B cell (primary cell): ENCODE measurements at places on chromosomes 1 and 21. TPM values are rescaled to one million over a fixed set of nuclear protein-coding genes. Genes with fewer than 3 reads are reported as not detected.

The LRRC53 gene
- not detected in 2 replicates for total RNA-seq

The WNT3A gene
- total RNA-seq = not detected in 2 replicates

The LDLRAD2 gene
- total RNA-seq = 0.47 and 0.83 TPM in 2 replicates

The HCRTR1 gene
- total RNA-seq = 0.22 TPM in 2 replicates

The CCT8 gene
- 92.8 and 100 TPM in 2 replicates for total RNA-seq

The NTMT2 gene
- total RNA-seq = not detected in 2 replicates

The SHE gene
- 0.07 TPM in 1 of 2 replicates, not detected in the other for total RNA-seq

GRCh38 chr1:38153066-38153777, 106.6 kb upstream of the POU3F1 start:
- DNase-seq = no peak

DNA sequence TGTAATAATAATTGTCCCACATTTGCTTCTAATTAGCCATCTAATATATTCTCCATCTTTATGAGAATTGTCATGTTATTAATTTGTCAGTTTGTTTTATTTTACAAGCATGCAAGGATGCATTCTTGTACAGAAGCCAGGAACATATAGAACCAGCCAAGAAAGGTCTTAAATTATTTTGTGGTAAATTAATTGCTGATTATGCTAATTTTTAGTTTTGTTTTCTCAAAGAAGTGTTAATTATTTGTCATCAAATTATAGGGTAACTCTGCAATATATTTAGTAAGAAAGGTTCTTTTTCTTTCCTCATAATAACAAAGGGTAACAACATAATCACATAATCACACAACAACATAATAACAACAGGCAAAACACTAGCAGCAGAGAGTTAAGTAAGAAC, 5.7 kb downstream of the CLIC6 start:
- DNase-seq = no peak

GRCh38 chr1:67918067-67918466, 84.8 kb upstream of the GNG12 start:
- DNase-seq = no peak

DNA sequence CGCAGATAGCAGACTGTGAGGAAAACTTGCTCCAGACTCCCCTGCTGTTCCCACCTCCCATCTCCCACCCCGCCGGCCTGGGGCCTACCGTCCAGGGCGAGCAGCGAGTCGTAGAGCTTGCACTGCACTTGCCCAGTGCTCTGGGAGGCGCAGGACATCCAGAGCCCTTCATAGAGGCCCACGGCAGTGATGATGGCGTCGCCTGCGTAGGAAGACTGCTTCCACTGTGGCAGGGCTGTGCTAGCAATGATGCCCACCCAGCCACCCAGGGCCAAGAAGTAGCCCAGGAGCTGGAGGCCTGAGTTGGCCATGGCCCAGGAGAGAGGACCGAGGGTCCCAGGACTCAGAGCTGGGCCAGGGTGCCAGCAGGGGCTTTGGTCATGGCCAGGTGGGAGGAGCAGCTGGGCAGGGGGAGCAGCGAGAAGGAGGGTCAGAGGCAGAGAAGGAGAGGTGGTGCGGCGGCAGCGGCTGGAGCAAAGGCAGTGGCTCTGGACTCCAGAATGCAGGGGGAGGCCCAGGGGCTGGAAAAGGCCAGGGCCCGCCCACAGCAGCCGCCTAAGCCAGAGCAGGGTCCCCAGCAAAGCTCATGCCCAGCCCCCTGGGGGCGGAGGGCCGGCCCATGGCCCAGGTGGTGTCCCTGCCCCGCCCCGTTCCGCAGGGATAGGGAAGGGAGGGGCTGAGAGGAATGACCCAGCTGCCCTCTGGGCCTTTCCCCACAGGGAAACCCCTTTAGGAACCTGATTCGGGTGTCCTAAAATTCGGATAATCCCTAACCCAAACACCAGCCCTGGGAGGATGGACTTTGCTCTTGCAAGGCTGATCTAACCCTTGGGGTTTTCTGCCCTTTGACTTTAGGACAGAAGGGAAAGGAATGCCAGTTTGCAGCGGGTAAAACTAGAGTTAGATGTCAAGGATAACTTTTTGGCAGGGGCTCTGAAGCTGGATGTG, at the start of gene CLDN19:
CLDN19 (minus strand) TSS at position 484 of the 948 bp plus-strand sequence; CDS start at position 311, 173 bp downstream.
- no peak for DNase-seq

DNA sequence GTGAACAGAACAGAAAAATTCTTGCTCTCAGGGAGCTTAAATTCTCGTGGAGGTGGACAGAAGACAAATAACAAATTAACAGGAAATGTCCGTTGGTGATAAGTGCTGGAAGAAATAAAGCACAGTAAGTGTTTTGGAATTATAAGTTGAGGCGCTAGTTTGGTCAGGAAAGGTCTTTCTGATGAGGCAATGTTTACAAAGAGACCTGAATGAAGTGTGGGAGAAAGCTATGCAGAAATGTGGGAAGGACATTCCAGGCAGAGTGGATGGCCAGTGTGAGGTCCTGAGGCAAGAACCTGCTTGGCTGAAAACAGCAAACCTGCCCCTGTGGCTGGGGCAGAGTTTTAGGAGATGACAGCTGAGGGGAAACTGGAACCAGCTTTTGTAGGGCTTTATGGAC, 23.3 kb downstream of the NGF start:
- DNase-seq = no peak

- no peak for DNase-seq
These were observed 192.0 kb upstream of the JUN start for GRCh38 chr1:58975888-58976287.

- no peak for DNase-seq
These were observed 41.9 kb downstream of the MAB21L3 start for GRCh38 chr1:116152950-116153691.

DNA sequence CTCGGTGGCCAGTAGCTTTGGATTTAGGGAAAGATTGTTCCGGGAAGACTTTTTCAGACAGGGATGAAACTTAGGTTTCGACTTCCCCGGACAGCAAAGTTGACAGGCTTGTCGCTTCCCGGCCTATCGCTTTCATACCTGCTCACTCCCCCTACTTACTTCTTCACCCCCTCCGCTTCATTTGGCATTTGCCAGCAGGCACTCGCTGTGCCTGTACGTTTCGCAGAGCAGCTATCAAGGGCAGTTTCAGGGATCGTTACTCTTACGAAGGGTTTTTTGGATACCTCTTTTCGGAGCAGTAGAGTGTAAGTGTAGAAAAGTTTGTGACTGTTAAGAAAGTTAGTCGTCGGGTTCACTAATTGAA, 393 bp downstream of the BLZF1 start:
- no peak for DNase-seq

GRCh38 chr1:196655494-196655893, 3.7 kb downstream of the CFH start:
- DNase-seq = no peak

GRCh38 chr1:113684153-113684541, 75.1 kb downstream of the PHTF1 start:
- DNase-seq = no peak

DNA sequence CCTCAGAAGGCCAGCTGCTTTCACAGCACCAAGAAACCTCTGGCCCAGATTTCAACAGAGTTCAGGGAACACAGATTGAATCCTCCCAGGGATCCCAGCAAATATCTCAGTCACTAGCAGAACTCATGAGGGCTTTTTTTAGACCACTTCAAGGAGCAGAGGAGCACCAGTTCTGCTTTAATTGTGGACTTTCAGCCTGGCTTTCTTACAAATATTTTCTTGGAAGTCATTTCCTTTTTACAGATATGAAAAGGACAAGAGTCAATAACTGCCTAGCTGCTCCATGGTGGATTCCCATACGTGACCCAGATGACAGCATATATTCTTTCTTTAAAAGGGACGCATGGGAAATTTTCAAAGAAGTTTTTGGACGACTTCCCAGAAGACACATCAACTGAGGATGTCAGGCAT, 6.4 kb upstream of the LRRC8B start:
- DNase-seq = no peak

DNA sequence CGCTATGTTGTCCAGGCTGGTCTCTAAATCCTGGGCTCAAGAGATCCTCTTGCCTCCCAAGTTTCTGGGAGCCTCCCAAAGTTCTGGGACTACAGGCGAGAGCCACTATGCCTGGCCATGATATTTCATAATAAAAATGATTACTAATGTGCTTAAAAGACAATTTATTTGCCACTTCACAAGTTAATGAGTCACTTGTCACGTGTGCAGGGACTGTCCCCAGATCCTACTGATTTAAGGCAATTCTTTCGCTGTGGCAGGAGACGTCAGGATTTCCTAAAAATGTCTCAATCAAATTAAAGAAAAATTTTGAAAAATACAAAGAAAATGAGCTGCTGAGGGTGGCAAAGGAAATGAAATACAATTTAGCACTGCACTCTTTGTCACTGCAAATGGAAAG, 43.5 kb downstream of the B3GALNT2 start:
- no peak for DNase-seq

DNA sequence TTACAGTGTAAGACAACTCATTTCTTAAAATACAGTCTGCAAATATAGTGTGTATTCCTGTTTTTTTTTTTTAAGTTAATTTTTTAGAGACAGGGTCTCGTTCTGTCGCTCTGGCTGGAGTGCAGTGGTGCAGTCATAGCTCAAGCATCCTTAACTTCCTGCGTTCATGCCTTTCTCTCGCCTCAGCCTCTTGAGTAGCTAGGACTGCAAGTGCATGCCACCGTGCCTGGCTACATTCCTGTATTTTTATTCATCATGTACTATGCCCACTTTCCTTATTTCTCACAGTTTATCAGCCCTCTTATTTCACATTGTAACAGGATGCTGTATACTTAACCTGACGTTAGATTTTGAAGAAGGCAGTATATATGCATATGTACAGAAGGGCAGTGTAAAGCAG, 26.7 kb downstream of the MIER1 start:
- DNase-seq = no peak

- no peak for DNase-seq
These were observed 9.4 kb downstream of the CR1L start for GRCh38 chr1:207654320-207654719.

GRCh38 chr1:2019172-2019543, at the start of gene GABRD:
GABRD (plus strand) TSS chr1:2019345; CDS start chr1:2019424, 79 bp downstream.
- no peak for DNase-seq

GRCh38 chr1:223683586-223684487, 18.3 kb upstream of the CAPN8 start:
- peak; percentile 62 for DNase-seq

DNA sequence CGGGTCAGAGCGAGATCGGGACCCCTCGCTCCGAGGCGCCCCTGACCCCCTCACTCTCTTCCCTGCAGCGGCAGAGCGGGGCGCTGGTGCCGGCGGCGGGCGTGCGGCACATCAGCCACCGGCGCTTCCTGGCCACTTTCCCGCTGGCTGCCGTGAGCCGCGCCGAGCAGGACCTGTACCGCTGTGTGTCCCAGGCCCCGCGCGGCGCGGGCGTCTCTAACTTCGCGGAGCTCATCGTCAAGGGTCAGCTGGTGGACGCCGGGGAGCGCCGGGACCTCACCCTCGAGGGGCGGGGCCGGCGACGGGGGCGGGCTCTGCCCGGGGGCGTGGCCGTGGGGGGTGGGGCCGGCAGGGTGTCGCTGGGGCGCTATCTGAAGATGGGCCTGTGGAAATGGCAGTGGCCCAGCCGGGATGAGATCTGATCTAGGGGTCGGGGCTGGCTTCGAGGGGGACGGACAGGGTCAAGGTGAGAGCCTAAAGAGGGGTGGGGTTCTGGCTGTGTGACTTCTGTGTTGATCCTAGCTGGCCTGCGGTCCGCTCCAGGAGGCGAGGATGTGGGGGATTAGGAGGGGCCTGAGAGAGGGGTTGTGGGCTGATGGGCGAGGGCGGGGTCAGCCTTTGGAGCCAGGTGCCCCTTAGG, 23.6 kb downstream of the PTPRU start:
- DNase-seq = peak; percentile 48

GRCh38 chr21:38352536-38353219, 95.9 kb downstream of the KCNJ15 start:
- DNase-seq = no peak

DNA sequence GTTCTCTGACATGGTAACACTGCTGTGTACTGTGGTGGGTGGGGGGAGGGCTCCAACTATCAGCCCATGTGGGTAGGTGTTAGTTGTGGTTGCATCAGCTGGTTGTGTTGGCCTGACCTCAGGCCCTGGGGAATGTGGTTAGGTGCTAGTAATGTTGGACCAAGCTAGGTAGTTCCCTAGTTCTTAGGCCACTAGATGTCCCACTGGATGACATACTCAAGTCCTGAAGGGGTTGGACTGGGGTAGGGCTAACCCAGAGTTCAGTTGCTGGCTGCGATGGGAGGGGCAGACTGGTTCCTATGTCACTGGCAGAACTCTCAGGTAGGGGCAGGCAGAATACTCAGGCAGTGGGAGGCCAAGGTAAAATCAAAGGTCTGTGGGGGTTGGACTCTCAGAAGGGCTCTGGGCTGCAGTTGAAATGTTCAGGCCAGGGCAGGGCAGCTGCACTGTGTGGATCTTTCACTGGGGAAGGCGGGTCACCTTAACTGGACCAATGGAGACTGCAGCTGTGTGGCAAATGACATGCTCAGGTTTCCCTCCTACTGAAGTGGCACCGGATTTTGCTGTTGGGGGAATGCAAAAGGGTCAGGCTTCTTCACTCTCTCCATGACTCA, 870.7 kb downstream of the LRRIQ3 start:
- DNase-seq = no peak

GRCh38 chr1:1889847-1890505, 911 bp downstream of the GNB1 start:
- peak; percentile 83 for DNase-seq

- DNase-seq = no peak
These were observed 1571.3 kb upstream of the PRMT6 start for GRCh38 chr1:105485207-105485606.

- DNase-seq = no peak
These were observed 49.5 kb downstream of the NEK7 start for GRCh38 chr1:198206292-198206691.

- DNase-seq = no peak
These were observed 41.5 kb downstream of the DTL start for GRCh38 chr1:212077028-212077427.
